Fibroblast of the aortic adventitia (primary cell): ENCODE measurements at places on chromosomes 1 and 21. TPM values are rescaled to one million over a fixed set of nuclear protein-coding genes. Genes with fewer than 3 reads are reported as not detected.
A peak's percentile ranks its signal among the peaks of the same experiment; 100 is the strongest.

Gene SYDE2
- 5.2 and 6.5 TPM in 2 replicates for total RNA-seq

DNA sequence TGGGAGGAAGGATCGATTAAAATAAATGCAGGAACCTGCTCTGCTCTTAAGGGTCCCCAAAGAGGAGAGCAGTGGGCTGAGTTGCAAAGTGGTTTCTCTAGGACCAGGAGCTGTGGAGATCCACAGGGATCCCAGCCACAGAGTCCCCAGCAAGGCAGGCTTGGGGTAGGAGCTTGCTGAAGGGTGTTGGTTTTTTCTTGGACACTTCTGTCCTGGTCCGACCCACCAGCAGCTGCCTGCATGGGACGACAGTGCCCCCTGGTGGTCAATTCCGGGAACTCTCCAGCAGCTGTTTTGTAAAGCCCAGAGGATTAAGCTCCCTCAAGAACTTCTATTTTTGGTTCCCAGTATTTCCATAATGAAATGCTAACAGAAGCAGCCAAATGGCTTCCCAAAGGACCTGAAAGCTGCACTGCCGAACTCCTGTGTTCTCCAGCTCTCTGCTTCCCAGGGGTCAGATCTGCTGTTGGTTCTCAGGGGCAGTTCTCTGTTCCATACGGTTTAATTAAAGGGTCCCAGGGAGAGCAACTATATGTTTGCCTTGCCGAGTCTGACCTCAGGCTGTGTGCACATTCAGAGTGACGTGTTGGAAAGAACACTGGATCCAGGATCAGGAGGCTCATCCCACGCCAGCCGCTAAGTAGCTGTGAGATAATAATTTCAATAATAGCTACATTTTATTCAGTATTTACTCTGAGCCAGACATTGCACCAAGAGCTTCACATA is 23.2 kb downstream of the NENF start:
- DNase-seq: peak; percentile 91

DNA sequence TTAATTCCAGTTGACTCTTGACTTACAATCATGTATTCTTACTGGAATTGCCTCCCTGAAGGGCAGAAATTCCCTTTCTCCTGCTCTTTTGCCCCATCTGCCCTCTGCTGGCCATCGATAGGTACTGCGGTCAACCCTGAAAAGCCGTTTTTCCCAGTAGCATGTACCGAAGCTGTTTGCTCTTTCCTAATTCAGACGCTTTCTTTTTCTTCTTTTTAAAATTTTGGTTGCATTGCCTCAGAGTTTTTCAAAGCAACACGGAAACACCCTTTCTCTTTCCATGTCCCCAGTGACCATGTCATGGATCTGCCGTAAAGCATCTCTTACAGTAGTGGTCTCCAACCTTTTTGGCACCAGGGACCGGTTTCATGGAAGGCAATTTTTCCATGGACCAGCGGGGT is 164.2 kb upstream of the C1orf21 start:
- peak; percentile 76 for DNase-seq

DNA sequence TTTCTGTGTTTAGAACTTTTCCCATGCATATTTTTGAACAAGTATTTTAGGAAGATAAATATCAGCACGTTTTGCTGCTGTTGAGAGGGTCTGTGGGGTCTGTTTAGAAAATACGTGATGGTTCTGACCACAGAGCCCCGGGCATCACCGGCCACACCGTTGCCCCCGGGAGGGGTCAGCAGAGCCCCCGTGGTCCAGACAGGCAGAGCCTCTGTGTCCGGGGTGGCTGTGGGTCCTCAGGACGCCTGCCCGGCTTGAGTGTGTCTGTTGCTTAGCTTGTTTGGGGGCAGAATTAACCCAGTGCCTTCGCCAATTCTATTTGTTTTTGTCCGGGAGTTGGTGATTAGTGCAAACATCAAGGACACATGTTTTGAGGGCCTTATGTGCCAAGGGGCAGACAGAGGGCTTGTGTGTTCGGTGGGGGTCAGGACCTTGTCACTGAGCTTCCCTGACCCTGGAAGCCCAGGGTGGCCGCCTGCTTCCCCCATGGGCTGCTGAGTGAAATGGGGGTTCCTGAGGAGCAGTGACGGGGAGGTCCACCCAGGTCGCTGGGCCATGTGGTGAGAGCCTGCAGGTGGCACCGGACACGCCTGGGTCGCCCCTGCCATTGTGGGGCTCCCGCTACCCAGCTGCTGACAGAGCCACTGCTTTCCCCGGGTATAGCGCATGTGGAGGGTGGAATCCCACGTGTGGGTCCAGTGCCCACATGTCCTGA is 122.2 kb downstream of the SIK1 start:
- no peak for DNase-seq

- DNase-seq: no peak
Observed at GRCh38 chr1:221138516-221138915, 259.3 kb downstream of the HLX start.
